ENCODE measurements at places on chromosomes 2 and 18. TPM values are rescaled to one million over a fixed set of nuclear protein-coding genes. Genes with fewer than 3 reads are reported as not detected.

Gene LYG2
- total RNA-seq = not detected

Gene ZSCAN30
- total RNA-seq = 37.3 TPM

DNA sequence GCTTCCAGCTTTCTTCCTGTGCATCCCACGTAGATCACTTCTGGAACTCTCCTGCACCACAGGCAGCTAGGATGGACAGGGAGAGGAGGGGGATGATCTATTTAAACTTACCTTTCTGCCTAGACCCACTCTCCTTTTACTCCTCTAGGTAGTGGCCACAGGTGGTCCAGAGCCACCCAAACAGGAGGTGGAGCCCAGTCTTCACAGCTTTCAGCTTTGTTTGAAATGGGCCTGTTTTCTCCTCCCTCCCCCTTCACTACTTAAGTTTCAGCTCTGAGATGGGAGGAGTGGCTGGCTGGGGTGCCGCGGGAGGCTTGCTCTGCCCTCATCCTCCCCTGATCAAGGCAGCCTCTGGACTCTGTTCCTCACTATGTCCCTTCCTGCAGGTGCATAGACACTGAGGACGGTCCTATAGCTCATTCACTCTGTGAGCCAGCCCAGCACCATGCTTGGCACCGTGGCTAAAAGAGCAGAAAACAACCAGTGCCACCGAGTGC, 12.6 kb upstream of the CELF4 start:
- H3K27me3 ChIP-seq = no peaks in the 10 kb centered on the region
- H3K4me1 ChIP-seq = no peaks in the 10 kb centered on the region
- H3K4me3 ChIP-seq = no peak overlapping the region
- no peak for DNase-seq

- no peaks in the 10 kb centered on the region for H3K36me3 ChIP-seq
- H3K27me3 ChIP-seq = no peaks in the 10 kb centered on the region
- no peak for DNase-seq
- no peaks in the 10 kb centered on the region for H3K4me1 ChIP-seq
- H3K4me3 ChIP-seq = no peak overlapping the region
Measured at GRCh38 chr2:186949726-186950256, 100.8 kb upstream of the ZSWIM2 start.

- no peak overlapping the region for H3K4me3 ChIP-seq
- H3K4me1 ChIP-seq = no peaks in the 10 kb centered on the region
- H3K36me3 ChIP-seq = no peaks in the 10 kb centered on the region
Measured at GRCh38 chr18:48884306-48884705, 66.5 kb downstream of the SMAD7 start.

DNA sequence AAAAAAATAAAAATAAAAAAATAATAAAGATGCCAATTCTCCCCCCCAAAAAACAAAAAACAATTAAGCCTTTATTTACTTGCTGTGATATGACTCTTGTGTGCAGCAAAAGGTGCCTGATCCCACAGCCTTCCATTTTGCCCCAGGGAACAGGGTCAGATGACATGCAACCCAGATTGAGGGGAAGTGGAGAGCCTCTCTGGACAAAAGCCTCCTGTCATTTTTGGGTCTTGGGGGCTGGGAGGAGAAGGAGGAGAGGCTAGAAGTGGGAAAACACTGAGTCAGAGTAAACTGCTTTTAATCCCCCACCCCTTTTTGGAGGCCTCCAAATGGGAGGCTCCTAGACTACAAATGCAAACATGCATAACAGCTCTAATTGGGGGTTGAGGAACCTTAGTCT, 46.6 kb upstream of the SCG2 start:
- no peak for DNase-seq
- no peaks in the 10 kb centered on the region for H3K36me3 ChIP-seq
- H3K4me3 ChIP-seq = no peak overlapping the region
- H3K27me3 ChIP-seq = no peaks in the 10 kb centered on the region

GRCh38 chr2:150759106-150759505, 271.6 kb upstream of the RND3 start:
- H3K36me3 ChIP-seq = no peaks in the 10 kb centered on the region
- no peaks in the 10 kb centered on the region for H3K4me1 ChIP-seq
- H3K4me3 ChIP-seq = no peak overlapping the region
- no peak for DNase-seq
- H3K27me3 ChIP-seq = no peaks in the 10 kb centered on the region
- no peak overlapping the region for H3K27ac ChIP-seq

GRCh38 chr2:207138627-207139297, 27.0 kb downstream of the KLF7 start:
- H3K27me3 ChIP-seq = no peaks in the 10 kb centered on the region
- H3K36me3 ChIP-seq = peaks cover 11% of the 10 kb centered on the region
- no peak for DNase-seq
- peaks cover 47% of the 10 kb centered on the region for H3K4me1 ChIP-seq
